Stromal cell of bone marrow (primary cell): ENCODE measurements at places on chromosomes 6 and 20.

GRCh38 chr6:169962604-169963469 lies 211.4 kb downstream of the ERMARD start:
- no peak for DNase-seq

- no peak for DNase-seq
Measured at GRCh38 chr6:118953391-118953790, 18.4 kb upstream of the MCM9 start.

DNA sequence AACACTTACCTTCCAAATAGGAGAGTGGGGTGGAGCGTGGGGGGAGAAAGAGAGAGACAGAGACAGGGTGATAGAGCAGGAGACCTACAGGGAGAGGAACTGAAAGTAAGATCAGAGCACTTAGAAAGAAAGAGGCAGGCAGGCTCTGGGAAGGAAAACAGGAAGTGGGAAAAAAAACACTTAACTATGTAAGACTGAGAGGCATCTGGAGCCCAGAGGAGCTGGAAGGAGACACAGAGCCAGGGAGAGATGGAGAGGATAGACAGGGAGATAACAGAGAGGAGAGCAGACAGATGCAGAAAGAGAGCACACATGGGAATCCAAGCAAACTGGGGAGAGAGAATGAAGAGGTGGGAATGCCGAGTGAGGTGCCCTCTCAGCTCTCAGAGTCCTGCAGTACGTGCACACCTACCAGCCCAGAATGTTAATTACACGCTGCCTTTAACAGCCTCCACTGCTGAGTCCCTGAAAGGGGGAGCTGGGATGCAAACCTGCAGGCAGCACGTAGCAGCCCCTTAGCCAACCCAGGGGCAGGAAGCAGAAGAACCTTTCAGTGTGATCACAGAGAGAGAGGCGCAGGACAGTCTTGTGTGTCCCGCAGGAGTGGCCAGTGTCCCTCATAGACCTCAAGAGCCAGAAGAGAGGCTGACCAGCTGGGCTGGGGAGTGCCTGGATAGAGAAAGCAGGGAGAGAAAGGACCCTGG lies 132.7 kb upstream of the LRFN2 start:
- peak; percentile 28 for DNase-seq

- no peak for DNase-seq
Measured at GRCh38 chr6:154909311-154909710, 85.8 kb upstream of the TIAM2 start.

GRCh38 chr6:4554645-4555044 lies 221.6 kb upstream of the CDYL start:
- DNase-seq = no peak

DNA sequence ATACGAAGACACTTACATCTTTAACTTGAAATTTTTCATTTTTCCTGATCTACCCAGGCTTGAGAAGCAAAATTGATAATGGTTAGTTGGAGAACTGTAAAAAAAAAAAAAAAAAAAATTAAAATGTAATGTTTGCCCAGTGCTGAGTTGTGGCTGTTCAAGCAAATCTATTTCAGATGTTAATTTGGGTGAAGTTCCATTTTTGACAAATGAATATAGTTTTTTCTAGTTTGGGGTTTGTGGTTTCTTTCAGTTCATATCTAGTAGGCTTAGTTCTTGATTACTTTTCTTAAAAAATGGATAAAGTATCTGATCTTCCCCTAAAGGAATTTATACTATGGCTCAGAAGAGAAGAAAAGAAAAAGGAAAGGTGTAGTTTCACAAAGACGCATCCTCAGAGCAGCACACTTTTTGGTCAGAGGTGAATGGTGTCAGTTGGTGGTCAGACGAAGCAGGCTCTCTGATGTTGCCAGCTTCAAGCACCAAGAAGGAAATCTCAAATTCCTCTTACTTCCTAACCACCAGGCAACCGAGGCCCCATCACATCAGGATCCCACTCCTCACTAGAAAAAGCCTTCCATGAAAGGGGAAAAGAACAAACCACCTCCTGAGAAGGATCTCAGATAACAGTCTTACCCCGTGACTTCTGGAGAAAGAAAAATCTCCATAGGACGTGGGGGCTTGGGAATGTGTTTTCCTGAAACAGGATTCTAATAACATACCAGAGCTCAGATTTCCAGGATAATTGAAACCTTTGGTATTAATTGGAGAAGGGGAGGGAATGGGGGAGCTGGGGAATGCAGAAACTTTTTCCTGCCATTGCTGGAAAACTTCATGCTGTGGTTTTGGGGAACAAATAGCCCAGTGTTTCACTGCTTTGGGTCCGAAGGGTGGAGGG lies 396.2 kb downstream of the CD83 start:
- no peak for DNase-seq

DNA sequence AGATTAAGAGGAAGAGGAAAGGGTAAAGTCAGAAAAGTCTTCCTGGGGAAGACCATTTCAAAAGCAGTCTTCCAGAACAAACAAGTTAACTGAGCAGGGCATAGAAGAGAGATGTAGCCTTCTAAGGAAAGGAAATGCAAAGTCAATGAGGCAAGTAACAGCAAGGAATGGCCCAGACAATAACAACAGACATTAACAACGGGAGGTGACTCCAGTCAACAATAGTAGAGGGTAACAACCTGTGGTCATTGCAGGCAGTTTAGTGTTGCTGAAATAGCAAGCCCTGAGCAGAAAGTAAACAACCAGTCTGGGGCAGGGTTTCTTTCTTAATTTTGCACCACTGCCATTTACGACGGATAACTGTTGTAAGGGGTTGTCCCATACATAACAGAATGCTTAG lies 2.1 kb downstream of the MDN1 start:
- DNase-seq = no peak

GRCh38 chr20:58286729-58287128 lies 22.8 kb upstream of the RAB22A start:
- DNase-seq = no peak

DNA sequence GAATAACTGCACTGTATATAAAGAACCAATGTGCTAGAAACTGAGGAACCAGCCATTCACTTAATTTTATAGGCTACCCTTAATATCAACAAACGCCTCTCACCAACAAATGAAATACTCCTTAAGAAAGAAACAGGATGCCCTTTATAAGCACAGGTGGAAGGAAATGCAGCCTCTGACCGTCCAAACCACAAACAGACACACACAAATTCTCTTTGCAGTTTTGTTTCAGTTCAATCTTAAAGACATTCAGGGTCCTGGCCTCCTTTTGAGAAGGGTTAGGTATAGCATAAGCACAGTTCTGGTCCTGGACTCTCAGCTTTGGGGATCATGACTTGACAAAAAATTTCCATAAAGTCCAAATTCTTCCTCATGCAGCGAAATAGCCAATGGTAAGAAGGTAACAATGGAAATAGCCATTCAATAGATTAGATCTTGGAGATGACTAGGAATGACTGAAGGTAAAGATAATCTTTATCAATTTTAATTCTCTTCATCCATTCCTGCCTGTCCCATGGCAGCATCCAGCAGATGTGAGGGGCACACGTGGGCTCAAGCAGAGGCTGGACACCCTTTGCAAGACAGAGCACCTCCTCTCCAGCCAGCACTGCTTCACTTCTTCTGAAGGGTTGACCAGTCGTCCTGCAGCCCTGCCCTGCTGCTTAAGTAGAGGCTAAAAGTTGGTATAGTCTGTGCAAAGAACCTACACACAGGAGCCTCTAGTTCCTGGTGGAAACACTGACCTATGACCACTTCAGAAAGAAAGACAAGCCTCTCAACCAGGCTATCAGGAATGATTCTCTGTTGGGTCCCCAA lies 123.9 kb downstream of the CD83 start:
- DNase-seq = no peak

GRCh38 chr6:52086741-52087140 lies 672 bp downstream of the PKHD1 start:
- no peak for DNase-seq

DNA sequence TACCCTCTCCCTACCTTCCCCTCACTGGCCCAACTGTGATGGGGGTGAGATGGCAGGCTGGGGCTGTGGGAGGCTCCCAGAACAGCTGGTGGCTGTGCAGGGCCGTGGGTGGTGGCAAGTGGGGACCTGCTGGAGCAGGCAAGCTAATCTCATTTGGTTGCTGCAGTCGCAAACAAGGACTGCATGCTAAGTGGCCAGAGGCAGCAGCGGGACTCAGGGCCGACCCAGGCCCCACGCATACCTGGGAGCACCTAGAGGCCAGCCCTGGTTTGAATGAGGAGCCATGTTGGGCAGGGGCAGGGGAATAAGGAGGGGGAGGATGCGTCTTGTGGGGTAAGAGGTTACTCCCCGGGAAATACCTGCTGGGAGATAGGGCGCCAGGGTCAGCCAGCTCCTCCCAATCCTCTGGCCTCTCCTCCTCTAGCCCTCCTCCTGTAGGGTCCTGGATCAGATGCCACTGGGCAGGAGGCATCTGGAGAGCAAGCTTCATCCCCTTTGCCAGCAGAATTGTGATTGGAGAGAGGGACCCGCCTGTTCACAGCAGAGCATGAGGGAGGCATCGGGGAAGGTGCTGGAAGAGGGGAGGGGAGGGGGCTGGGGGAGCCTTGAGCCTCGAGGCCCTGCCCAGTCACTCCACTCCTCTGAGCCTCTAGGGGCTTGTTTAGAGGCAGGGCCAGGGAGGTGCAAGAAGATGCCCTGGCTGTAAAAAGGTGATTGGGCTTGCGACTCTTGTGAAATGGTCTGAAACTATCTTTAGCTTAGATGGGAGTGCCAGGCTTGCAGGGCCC lies 24.3 kb upstream of the CDH22 start:
- no peak for DNase-seq

DNA sequence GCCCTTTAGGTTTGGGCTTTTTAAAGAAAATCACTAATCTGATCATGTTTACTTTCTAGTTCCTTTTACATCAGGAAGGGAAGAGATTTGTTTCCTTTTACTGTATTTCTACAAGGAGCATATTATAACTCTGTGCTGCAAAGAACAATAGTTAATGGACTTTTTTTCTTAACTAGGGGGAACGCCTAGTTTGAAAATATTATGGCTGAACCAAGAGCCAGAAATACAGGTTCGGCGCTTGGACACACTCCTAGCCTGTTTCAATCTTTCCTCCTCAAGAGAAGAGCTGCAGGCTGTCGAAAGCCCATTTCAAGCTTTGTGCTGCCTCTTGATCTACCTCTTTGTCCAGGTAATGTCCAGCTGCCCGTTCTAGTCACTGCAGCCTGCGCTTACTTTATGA lies 41.4 kb downstream of the FAM120B start:
- DNase-seq = no peak

DNA sequence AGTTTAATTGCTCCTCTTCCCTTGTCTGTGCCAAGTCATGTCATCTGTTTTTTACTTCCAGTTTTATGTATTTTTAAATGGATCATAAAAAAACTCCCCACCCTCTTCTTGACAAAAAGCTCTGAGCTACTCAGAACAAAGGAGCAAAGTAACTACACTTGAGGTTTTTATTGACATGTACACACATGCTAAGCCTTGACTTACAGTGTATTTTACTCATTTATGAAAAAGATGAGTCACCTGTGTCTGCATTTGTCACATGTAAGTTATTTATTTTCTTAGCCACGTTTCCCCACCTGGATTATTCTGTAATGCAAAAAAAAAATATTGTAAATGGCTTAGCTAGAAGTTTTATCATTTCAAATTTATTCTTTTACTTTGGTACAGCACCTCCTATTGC lies 628.8 kb upstream of the SLC35B3 start:
- no peak for DNase-seq

DNA sequence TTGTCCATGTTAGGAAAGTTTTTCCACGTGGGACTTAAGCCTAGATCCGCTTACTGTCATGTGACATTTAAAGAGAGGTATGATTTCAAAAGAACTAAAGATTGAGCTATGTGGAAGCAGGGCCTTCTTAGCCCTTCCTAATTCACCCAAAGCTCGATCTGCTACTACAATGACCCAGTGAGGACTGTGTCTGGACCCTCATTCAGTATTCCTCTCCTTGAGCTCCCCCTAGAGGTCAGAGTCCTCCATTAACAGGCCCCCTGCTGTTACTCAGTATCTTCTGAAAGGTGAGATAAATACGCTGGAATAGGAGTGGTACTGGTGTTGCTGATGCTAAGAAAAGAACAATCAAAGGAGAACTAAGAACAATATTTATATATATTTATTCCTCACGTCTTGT lies 414.0 kb downstream of the GJA1 start:
- DNase-seq = peak; percentile 70

- no peak for DNase-seq
Measured at GRCh38 chr6:136550045-136550329, 235 bp downstream of the MAP7 start.

DNA sequence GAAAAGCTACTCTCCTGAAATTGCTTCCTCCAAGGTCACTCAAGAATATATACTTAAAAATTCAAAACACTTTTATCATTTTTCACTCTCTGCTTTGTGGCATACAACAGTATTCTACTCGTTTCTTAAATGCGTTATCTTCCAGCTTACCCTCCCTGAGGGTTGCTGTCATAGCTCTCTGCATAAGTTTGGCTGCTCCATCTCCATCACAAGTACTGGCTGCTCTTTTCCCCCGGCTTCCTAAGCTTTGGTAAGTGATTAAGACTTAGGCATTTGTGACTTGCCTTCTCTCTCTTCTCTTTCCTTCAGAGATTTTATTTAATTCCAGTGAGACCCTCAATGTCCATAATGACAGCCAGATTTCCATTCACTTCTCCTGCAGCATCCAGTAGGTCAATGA lies 128.3 kb downstream of the NKAIN2 start:
- no peak for DNase-seq

DNA sequence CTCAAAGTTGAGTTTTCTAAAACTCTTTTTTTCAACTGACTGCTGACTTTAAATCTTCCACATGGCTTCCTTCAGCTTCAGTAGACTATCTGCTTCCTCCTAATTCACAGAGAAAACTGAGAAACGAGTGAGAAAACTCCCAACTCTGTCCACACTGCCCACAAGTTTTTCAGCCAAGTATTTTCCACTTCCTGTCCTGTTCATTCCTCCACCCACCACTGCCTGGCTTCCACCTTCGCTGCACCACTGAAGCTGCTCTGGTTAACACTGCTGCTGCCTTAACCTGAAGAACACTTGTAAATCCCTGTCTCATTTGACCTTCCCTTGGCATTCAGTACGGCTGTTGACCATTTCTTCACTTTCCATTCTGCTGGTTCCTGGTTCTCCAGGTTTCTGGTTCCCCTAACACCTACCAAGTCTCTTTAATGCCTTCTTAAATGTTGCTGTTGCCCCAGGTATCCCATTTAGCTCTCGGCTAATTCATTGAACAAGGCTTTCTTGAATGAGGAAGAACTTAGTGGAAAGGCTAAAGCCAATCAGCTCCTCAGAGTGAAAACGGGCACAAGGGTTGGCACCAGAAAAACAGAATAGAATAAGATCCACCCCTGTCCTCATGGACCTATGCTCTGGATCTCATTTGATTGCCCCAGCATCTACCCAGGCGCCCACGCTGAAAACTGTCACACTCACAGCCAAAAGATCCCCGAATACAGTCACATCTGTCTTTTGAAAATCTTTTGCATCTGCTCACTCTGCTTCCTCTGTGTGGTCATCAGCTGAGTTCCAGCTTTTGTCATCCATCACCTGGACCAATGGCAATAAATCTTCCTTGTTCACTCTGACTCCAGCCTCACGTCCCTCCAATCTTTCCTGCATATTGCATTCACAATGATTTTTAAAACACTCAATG lies 104.4 kb upstream of the TAB2 start:
- no peak for DNase-seq

GRCh38 chr20:36218380-36219064 lies 17.8 kb upstream of the AAR2 start:
- no peak for DNase-seq

- no peak for DNase-seq
Measured at GRCh38 chr6:150981095-150981494, 115.6 kb downstream of the MTHFD1L start.

- no peak for DNase-seq
Measured at GRCh38 chr20:3712279-3712873, at the start of gene SIGLEC1. Gene SIGLEC1, minus strand, starts transcription at chr20:3712600. Its CDS starts 5,472 bp downstream, at chr20:3707128.

- DNase-seq = no peak
Measured at GRCh38 chr20:31473331-31474096, 1.4 kb downstream of the DEFB124 start.
